ENCODE measurements at places on chromosomes 6 and 20. TPM values are rescaled to one million over a fixed set of nuclear protein-coding genes. Genes with fewer than 3 reads are reported as not detected.

The CLVS2 gene
- total RNA-seq = under 0.01 TPM

The TINAG gene
- 0.29 TPM for total RNA-seq

The NAPB gene
- 14.2 TPM for total RNA-seq

The TBPL1 gene
- 39.8 TPM for total RNA-seq

The HSD17B8 gene
- total RNA-seq = 9.1 TPM

The PSORS1C1 gene
- 0.64 TPM for total RNA-seq

The SPAG4 gene
- 12.6 TPM for total RNA-seq

The BTNL2 gene
- not detected for total RNA-seq

The DEFB121 gene
- total RNA-seq = not detected

The HLA-DQB1 gene
- not detected for total RNA-seq

All from LHCN-M2 (cell line).